Motor neuron (in vitro differentiated cells): ENCODE measurements at places on chromosomes 5 and 9. TPM values are rescaled to one million over a fixed set of nuclear protein-coding genes. Genes with fewer than 3 reads are reported as not detected.

DNA sequence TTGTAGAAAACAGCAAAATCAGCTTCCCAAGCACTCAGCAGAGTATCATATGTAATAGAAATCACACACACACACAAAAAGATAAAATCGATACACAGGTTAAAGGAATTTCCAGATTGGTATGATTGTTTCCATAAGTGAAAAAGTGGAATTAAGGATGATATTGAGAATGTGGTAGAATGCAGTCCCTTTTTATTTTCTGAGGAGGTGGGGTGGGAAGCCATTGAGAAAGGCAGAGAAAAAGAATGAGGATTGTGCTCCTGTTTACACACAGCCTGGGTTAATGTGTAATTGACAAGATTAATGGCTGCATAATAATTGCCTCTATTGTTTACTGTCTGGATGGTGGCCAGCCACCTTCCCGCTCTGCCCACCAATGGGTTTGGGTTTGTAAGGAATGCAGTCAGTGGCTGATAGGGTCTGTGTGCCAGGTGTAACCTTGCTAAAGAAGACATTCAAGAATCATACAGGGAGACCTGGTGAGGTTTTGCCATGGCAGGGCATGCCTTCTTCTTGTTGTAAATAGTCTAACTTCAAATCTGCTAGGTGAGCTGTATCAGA, 177.2 kb upstream of the MAP3K1 start:
- no peak for ATAC-seq

DNA sequence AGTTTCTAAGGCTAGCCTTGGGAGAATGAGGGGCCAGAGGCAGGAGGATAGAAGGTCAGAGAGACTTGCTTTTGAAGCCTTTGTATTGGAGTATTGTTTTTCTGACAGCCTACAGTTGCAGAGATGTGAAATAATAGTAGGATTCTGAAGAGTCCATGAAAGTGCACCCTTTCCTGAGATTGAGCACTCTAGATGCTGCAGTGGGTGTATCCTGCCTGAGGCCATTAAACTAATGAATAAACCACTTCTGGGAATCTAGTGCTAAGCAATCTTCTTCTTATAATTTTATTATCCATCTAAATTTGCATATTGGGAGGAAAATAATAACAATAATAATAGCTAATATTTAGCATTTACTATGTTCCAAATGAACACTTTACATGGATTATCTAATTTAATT, 19.3 kb upstream of the NNT start:
- ATAC-seq = peak; percentile 51

GRCh38 chr9:108322326-108323098, 533.3 kb downstream of the ACTL7B start:
- ATAC-seq = peak; percentile 64

TEX48 gene
- total RNA-seq = not detected in 2 replicates
